CD4-positive, alpha-beta memory T cell (primary cell): ENCODE measurements at places on chromosomes 4 and X.

GRCh38 chr4:47500776-47501175, 15.7 kb downstream of the ATP10D start:
- DNase-seq, result no peak

DNA sequence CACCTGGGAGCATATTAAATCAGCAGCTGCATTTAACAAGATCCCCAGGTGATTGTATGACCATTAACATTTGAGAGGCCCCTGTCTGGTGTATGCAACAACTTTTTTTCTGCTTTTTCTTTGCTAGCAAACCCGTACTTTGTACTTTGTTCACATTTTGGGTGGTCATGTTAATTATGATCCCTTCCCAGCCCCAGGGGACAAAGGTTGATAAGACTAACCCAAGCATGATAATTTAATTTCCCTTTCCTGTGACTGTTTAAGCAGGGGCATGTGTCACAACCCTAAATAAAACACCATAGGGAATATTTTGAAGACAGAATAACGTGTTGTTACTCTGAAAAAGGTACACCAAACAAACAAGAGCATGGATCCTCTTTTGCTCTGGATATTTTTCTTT, 332.0 kb downstream of the PCDH18 start:
- DNase-seq, result no peak

DNA sequence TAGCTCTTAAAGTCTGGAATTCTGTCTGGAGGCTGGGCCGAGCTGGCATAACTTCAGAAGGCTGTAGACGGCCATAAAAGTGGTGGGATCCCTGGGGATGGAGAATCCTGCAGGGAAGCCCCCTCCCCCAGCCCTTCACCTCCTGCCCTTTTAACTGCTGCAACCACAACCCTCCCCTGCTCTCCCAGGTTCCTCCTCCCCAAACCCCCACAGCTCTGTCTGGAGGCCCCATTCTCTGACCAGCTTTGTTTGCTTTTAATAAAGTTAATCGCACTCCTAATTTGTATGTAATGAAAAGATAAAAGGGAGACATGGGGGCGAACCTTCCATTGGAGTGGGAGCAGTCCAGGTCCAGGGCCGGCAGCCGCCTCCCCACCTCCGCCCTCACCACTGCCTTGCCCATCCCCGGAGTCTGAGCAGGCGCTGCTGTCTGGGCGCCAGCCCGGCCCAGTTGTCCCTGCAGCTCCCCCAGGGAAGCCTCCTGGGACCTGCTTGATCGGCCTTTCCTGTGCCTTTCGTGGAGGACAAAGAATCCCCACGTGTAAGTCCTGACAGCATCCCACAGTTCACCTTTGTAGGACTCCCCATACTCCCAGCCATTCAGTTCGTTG, 84.3 kb downstream of the PJA1 start:
- no peak for DNase-seq

DNA sequence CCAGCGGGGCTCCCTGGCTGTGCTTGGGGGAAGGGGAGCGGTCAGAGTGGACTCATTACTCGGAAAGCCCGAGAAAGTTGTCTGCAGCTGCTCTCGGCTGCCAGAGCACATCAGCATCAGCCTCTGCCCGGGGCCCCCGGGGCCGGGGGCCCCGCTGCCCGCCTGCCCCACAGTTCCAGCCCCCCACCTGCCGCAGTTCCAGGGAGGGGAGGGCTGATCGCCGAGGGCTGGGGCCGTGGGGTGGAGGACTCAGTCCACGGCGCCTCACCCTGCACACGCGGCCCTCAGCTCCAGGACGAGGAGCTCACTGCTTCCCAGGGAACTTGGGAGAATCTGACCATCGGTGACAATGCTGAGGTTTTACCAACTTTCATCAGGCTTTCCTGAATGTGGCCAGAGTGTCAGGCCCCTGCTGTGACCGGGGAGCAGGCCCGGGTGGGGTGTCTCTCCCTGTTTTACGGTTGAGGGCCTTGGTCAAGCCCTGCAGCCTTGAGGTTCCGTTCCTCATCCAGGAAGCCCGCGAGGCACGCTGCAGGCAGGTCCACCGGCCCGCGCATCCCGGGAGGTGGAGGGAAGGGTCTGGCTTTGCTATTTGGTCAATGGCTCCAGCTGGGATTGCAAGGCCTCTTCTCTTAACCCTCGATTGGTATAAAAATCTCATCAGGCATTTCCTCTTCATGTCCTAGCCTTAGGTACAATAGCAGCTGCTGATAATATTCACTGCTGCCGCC, 57.2 kb downstream of the CPZ start:
- no peak for DNase-seq

DNA sequence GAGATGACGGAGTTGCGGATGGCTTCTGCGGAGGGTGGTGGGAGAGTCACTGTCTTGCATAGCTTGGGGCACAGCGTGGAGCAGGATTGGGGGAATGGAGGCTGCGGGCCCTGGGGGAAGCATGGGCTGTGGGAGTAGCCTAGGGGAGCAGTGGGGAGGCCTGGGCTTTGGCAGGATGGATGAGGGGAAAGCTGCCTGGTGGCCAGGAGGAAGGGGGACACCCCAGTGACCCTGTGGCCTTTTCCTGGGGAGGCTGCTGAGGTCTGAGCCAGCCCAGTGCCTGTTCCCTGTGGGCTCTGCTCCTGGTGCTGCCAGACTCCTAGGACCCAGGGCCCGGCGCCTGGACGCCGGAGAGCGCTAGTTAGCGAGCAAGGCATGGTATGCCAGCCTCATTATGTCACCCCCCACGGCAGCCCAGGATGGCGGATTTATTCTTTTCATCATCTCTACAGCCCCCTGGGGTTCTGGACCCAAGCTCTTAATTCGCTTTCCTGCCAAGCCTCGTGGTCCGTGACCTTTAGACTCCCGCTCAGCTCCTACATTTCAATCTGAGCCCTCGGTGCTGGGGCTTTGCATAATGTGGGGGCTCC, 39.8 kb downstream of the SORCS2 start:
- DNase-seq, result no peak

DNA sequence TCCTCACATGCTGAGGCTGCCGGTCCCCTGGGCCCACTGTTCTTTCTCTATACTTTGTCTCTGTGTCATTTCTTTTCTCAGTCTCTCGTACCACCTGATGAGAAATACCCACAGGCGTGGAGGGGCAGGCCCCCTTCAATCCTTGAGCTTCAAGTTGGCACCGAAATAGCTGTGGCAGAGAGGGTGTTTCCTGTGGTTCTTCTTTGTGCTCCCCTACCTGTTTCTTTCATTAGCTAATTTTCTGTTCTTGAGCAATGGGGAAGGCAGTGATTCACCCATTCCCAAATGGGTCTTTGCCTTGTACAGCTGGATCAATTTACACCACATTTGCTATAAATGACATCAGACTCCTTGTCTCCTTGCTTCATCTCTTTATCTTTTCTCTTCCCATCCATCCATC, 2.1 kb upstream of the CYSLTR1 start:
- no peak for DNase-seq

GRCh38 chrX:542179-542578, 88.4 kb upstream of the SHOX start:
- DNase-seq, result no peak

DNA sequence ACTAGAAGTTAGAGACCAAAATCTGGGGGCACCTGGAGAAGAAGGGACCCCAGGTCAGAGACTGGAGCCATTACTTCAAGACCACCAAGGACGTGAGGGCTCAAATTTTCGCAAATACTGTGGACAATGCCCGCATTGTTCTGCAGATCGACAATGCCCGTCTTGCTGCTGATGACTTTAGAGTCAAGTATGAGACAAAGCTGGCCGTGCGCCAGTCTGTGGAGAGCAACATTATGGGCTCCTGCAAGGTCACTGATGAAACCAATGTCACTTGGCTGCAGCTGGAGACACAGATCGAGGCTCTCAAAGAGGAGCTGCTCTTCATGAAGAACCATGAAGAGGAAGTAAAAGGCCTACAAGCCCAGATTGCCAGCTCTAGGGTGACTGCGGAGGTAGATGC, 101.2 kb downstream of the NCAPG start:
- DNase-seq, result no peak

- no peak for DNase-seq
Measured at GRCh38 chrX:75278991-75279390, 5.1 kb downstream of the UPRT start.

- DNase-seq, result no peak
Measured at GRCh38 chrX:105464618-105465017, 244.1 kb upstream of the TEX13A start.

- no peak for DNase-seq
Measured at GRCh38 chrX:21725916-21726315, 32.0 kb downstream of the SMPX start.
